Uterus (tissue), 4 donors: ENCODE measurements at places on chromosomes 4 and X.

GRCh38 chr4:93018243-93018642 lies 714.5 kb downstream of the GRID2 start:
- no peak for DNase-seq

GRCh38 chrX:124212622-124213021 lies 119.8 kb upstream of the TEX13D start:
- no peak for DNase-seq

DNA sequence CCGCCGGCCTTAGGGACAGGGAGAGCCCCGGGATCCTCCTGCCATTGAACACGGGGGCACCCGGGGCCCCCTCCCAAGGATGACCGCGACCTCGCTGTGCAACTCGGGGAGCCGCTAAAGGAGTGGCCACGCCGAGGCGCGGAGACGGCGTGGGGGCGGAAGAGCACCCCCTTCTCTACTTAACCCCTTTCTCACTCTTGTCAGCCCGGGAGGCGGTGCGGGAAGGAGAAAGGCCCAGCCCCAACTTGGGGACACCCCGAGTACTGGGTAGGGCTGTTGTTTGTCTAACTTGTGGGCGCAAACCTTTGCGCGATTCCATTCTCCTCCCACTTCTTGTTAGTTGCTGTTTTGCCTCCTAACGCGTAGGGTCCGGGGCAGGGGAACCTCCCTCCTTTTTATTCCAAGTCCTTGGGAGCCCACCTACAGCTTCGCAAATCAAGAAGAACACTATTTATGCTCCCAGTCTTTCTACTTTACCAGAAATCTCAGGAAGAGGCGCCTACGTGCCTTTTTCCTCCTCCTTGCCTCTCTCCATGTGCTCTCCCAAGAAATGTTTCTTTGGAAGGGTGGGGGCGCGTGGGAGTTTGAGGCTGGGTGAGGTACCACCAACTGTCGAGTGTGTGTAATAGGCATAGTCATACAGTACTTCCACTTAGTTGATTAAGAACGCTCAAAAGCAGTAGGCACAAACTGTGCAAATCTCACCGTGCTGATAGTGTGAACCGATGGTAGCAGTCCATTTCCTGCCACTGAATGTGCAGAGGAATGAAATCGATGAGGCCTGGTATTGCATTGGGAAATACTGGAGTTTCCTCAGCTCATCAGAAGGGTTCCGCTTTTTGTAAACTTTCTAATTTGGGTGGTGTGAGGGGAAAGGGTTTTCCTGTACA lies 813 bp downstream of the DIAPH2 start:
- DNase-seq = peak; percentile 40

DNA sequence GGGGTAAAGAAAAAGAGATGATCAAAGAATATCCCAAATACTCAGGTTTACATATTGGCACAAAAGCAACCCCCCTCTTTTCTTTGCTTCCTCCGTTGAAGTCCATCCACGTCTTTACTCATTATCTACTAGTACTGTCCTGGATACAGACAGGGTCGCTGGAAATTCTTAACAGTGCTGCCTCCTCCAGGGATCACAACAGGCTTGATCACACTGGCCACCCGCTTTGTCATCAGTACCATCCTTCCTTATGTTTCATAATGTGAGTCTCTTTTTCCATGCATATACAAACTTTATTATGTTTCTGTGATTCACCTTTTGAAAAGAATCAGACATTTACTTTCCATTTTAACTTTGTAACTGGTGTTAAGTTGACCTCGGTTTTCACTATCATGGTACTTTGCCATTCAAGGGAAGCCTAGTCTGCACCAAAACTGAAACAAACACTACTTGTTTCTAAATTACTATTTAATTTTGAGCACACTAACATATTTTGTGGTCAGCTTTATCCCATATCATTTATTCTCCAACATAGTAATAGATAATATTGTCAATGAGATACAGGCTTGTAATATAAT lies 387.5 kb upstream of the PPP1R2C start:
- DNase-seq = no peak

DNA sequence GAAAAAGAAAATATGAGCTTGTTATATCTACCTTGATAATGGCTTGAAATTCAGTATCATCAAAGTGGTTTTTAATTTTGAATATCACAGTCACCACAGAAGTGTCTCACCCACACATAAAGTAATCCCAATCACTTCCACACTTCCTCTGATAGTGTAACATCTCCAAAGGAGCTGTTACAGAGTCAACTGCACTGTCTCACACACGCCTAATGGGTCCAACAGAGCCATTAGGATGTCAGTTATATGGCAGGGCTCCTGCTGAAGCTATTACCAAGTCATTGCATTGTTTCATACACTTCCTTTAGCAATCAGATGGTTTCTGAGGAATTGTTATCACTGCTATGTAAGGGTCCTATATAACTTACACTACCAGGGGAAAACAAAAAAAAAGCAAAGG lies 432.1 kb upstream of the TEX13C start:
- no peak for DNase-seq

DNA sequence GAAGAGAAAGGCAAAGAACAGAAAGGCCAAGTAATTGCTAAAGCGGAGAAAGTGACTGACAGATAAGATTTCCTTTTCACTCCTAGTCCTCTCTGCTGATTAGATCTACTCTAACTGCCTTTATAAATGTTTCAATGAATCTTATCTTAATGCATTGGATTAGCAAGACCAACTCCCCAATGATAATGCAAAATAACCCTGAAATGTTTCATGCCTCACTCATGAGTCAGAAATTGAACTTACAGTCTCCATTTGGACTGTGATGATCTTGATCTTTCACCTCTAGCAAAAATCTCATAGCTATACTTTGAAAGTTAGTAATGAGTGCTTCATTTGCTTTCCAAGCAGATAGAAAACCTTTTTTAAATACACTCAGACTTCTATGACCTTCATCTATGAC lies 26.5 kb downstream of the SLC10A7 start:
- no peak for DNase-seq
